ENCODE measurements at places on chromosomes 16 and 17.

- no peak for DNase-seq
These were observed 31.8 kb downstream of the TOX3 start for GRCh38 chr16:52515068-52515671.

DNA sequence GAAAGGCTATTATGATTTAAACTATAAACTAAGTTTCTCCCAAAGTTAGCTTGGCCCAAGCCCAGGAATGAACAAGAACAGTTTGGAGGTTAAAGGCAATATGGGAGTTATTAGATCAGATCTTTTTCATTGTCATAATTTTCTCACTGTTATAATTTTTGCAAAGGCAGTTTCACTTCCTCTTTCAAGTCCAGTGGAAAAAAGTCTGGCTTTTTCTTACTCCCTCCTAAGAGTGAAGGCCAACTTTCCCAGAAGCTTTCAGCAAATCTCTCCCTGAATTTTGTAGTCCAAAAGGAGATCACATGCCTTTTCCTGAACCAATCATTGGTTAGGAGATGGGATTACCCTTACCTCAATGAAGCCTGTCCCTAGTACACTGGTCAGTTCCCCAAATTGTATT lies 9.1 kb upstream of the BLMH start:
- DNase-seq: no peak

DNA sequence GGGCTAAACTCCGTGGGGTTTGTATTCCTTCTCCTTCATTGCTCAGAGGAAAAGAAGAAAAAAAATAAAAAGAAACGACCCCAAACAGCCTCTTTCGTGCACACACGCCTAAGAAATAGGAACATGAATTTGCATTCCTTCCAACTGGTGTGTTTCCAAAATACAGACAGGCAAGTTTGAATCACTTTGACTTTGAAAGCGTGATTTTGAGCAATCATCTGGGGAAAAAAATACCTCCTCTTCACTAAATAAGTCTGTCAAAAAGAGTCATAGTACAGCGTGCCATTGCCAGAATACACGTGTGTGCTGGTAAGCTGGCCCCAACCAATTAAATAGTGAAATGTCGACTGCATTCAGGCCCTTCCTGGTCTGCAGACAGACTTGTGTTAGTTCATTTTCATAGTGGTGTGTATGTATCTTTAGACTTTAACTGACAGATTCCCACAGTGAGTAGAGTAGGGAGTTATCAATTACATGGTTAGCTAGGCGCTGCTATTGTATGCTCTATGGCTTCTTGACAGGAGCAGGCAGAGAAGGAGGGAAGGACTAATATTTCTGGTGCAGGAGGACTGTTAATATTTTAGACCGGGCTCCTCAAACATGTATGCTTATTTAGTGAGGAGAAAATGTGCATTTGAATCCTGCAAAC lies 618.3 kb downstream of the MAF start:
- DNase-seq: no peak

- DNase-seq: no peak
These were observed 8.8 kb downstream of the NOB1 start for GRCh38 chr16:69745959-69746358.

GRCh38 chr17:3963237-3964201 lies 718 bp downstream of the ATP2A3 start:
- DNase-seq: peak; percentile 62
